Vagina (tissue), 2 donors: ENCODE measurements at places on chromosomes 13 and 19.

DNA sequence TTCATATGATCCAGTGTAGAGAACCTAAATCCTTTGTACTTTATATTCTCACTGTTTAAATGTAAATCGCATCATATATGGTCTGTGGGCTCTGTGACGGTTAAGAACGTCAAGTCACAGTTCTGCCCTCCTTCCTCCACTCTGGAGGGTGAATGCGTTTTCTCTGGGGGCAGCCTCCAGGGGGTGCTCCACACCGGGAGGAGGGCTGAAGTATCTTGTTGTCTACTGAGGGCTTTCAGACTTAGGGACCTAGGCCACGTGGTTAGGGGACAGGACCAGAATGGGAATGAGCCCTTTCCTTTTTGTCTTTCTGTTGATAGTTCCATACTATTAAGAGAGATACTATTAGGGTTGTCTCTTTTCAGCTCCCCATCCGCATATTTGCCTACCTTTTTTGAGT is 504.9 kb downstream of the FGF9 start:
- DNase-seq, result no peak

DNA sequence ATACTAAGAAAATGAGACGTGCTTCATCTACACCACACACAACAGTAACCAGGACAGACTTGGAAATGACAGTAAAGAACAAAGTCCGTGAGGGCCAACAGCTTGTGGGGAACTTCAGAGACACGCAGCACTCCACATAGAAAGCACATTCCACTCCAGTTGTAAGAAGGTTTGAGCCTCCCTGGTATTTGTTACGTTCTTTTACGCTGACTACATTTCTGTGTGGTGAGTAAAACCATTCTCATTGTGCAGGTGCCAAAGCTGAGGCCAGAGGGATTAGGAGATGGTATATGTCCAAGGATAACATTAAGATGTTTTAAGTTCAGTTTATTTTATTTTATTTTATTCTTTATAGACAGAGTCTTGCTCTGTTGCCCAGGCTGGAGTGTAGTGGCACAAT is 1189.9 kb downstream of the UQCRFS1 start:
- peak; percentile 16 for DNase-seq

GRCh38 chr19:843836-844545 is 3.2 kb downstream of the PRTN3 start:
- no peak for DNase-seq

- DNase-seq, result no peak
Observed at GRCh38 chr13:34750078-34750931, 191.8 kb upstream of the NBEA start.

DNA sequence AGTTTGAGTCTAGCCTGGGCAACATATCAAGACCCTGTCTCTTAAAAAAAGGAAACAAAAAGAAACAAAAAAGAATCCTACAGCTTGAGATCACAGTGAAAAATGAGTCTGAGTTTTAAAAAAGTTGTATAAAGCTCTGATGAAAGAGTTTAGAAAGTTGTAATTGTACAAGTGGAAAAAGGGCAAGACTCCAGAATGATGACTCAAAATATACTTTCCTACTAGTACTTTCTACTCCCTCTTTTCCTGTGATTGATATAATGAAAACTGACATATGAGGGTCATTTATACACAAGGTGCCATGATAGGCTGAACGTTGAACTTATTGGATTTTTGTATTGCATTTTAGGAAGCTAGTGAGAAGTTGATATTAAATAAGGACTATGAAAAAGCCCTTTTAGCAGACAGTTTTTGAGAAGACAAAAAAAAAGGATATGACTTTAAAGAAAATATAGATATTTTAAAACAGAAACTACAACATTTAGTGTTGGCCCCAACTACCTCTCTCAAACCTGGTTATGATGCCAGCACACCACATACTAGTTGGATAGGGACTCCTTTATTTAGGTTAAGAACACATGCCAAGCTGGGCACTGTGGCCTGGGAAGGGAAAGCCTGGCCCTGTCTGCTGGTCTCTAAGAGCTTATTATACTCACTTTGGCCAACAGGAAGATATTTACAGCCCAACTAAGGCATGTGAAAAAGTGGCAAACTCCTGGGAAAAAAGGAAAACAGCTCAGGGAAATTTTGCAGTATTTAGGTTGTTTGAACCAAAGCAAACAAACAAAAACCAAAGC is 116.6 kb downstream of the KL start:
- no peak for DNase-seq

DNA sequence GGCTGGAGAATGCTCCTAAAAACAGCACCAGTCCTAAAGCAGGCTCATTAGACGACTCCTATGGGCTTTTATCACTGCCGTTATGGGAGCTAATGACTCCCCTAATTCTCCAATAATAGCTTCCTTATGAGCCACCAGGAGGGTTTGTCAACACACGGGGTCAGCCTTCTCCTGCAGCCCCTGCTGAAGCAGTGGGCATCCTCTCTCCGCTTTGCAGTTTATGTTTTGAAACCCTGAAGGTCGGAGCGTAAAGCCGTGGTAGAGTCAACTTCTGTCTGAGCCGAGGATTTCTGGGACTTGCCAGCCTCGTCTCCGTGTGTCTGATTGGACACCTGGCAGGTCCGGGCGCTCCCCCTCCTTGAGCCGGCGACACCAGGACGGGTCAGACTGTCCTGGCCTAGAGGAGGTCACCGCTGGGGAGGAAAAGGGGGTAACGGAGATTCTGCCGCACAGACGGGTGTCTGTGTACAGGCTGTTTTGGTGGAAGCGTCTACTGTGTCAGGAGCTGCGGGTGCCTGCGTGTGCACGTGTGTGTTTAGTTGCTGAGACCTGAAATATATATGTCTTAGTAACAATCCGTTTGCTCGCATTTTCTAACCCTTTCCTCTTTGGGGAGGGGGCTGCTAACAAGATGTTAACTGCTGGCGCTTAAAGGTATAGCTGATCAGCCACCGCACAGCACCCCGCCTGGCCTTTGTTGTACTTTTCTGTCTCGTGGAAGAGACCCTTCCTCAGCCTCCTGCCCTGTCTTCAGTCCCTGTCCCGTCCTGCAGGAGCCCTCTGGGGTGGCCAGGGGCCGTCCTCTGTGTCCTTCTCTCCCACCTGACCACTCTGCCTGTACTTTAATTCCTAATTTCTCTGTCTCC is 1.9 kb downstream of the KDM4B start:
- no peak for DNase-seq

GRCh38 chr19:46069806-46070341 is 29.1 kb upstream of the IGFL4 start:
- no peak for DNase-seq

GRCh38 chr13:26424181-26424580 is 133.3 kb upstream of the WASF3 start:
- DNase-seq, result no peak

DNA sequence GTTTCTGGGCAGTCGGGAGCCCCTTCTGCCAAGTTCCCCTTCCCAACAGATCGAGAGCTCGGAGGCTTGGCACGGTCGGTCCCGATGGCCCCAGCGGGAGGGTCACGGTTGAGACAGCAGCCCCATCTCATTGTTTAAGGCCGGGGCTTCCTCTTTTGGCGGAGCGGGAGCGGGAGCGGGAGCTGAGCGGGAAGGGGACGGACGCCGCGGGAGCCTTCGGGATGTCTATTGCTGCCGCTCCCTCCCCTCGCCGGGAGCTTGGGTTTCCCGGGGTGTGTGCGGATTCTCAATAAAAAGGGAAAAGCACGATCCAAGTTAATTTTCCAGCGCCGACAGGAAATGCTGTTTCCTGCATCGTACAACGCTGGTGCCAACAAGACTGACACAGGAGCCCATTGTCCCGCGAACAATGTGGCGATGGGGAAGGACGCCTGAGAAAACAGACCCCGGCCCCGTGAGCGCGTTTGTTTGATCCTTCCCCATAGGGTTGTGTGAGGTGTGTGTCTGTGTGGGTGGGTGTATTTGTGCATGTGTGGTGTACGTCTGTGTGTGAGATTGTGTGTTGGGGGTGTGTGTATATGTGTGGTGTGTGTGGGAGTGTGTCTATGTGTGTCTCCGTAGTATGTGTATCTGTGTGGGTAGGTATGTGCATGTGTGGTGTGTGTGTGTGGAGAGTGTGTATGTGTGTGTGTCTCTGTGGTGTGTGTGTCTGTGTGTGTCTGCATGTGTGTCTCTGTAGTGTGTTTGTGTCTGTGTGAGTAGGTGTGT is 36.3 kb upstream of the FLT1 start:
- no peak for DNase-seq

GRCh38 chr19:52248241-52248640 is 21.1 kb upstream of the ZNF766 start:
- DNase-seq, result no peak

GRCh38 chr13:87398047-87398446 is 273.1 kb upstream of the SLITRK5 start:
- DNase-seq, result no peak

DNA sequence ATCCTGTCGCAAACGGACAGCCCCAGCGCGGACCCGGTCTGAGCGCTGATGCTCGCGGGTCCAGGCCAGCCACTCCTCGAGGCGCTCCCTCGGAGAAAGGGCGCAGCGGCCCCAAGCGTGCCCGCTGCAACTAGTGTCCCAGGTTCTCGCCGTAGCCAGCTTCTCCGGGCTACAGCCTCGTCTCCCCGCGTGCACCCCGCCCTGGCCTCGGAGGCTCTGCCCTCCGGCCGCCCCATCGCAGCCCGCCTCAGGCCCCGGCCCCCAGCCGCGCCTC is 487 bp downstream of the FLT1 start:
- DNase-seq, result no peak

DNA sequence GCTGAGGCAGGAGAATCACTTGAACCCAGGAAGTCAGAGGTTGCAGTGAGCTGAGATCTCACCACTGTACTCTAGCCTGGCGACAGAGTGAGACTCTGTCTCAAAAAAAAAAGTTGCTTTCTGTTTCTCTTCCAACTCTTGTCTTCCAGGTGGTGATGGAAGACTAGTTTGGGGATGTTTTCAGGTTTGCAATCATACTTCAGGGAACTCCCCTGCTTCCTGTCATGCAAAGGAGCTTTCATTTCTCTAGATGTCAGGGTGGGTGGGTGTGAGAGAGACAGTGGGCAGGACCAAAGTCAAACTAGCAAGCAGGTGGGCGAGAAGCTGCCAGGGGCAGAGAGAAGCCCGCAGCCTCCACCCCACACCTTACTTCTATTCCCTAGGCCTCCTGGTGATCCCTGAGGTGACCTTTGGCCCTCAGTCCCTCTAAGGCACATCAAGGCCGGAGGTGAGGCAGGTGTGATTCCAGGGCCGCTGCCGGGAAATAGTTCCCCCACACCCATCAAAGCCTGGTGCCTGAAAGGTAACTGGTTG is 25.7 kb downstream of the CCNE1 start:
- DNase-seq, result no peak

DNA sequence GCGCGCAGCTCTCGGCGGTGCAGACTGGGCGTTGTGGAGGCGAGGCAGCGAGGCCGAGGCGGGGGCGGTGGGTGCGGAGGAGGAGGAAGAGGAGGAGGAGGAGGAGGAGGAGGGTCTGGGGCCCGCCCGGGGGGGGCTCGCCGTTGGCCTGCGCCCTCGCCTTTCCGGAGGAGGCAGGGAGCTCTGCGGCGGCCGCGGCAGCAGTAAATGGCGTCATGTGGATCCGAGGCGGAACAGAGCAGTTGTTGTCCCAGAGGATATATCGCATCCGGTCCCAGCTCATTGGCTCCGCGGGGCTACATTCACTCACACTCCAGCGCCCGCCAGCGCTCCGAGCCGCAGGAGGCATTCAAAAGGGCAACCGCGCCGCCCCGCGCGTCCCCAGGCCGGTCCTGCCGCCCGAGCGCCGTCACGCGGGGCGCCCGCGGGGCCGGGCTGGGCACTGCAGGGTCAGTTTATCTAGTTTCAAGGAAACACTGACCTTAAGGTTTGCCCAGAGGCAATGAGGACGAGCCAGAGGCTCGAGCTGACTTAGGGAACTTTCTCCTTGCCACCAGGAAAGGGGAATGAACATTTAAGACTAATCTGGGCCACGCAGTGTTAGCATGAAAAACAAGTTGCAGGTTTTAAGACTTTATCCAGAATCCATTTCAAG is at the start of gene SPRY2:
TSS of gene SPRY2 (minus strand) at position 26 of the 655 bp plus-strand sequence. CDS start 3,421 bp downstream, outside the sequence.
- no peak for DNase-seq

GRCh38 chr13:101178406-101178805 is 237.9 kb downstream of the NALCN start:
- no peak for DNase-seq

GRCh38 chr19:53655042-53655665 is 23.4 kb downstream of the DPRX start:
- no peak for DNase-seq

DNA sequence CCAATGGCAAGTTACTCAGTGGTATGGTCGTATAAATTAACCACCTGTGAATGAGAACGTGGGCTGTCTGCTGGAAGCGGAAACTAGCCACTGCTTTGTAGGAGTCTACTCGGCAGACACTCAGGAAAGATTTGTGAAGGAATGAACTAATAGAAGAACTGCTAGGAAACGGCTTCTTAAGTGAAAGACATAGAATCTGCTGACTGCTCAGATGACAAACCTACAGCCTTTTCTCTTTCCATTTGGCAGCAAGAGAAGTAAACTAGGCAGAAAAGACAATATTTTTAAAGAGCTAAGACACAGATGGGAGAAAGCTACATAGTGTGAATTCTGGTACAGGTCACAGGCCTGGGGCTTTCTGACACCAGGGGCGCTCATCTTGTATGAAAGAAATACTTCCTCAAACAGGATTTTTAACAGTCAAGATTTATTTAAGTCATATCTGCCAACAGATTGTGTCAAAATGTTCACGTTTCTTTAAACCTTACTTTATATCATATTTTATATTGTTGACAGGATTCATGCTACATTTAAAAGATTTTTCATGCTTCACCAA is 78.4 kb downstream of the MIPEP start:
- no peak for DNase-seq

DNA sequence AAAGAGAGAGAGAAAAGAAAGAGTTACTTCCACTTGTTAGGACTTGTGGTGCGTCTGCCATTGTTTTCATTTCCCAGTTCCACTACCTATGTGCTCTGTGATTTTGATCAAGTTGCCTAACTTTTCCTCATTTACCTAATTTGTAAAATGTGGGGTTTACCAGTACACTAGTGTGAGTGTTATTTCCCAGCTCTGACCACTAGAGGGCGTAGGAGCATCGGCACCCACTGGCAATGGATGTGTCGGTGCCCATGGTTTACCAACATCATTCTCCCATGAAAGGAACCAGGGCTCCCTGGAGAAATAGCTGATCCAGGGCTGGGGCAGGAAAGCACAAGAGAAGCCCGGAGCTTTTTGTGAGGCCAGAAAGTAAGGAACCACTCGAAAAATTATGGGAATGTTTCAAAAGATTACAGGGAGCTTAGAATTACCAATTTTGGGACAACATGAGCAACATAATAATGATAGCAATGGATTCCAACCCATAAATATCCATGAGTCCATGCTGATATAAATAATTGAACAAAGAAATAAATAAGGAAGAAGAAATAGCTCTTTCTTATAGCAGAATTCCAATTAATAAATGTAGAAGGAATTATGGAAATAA is 15.1 kb upstream of the CEACAM4 start:
- peak; percentile 70 for DNase-seq
